ENCODE measurements at places on chromosomes 11 and 22. TPM values are rescaled to one million over a fixed set of nuclear protein-coding genes. Genes with fewer than 3 reads are reported as not detected.
A peak's percentile ranks its signal among the peaks of the same experiment; 100 is the strongest.

ARHGAP1 gene
- 69.5 TPM for total RNA-seq

- H3K27ac ChIP-seq, result no peak overlapping the region
- H3K4me1 ChIP-seq, result no peaks in the 10 kb centered on the region
- H3K4me3 ChIP-seq, result no peak overlapping the region
- H3K36me3 ChIP-seq, result no peaks in the 10 kb centered on the region
- DNase-seq, result no peak
These were observed 50.3 kb downstream of the COMMD9 start for GRCh38 chr11:36238881-36239280.

DNA sequence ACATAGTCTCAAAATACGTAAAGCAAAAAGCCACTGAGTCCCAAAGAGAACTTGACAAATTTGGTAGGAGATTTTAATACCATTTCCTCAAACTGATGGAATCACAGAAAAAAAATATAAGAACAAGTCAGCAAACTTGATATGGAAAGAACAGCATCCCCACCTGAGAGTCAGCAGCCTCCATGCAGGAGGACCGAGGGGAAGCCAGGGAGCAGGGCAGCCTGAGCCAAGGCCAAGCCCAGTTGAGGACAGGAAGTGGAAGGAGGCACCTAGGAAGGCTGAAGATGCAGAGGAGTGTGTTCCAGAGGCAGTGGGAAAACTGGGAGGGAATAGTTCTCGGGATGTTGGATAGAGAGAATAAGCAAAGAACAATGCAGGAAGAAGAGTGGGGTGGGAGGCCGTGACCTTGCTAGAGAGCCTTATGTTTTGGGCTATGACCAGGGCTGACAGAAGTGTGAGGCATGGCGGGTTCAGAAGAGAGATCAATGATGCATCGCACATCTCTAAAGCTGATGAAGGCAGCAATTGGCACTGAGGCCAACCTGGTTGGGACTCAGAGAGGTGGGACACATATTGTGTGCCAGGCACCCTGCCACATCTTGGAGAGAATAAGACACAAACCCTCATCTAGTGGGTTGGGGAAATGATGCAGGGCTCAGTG, 15.4 kb downstream of the APOA4 start:
- DNase-seq, result no peak
- no peaks in the 10 kb centered on the region for H3K27me3 ChIP-seq
- no peak overlapping the region for H3K27ac ChIP-seq
- H3K4me3 ChIP-seq, result no peak overlapping the region
- peaks cover 4% of the 10 kb centered on the region for H3K36me3 ChIP-seq

DNA sequence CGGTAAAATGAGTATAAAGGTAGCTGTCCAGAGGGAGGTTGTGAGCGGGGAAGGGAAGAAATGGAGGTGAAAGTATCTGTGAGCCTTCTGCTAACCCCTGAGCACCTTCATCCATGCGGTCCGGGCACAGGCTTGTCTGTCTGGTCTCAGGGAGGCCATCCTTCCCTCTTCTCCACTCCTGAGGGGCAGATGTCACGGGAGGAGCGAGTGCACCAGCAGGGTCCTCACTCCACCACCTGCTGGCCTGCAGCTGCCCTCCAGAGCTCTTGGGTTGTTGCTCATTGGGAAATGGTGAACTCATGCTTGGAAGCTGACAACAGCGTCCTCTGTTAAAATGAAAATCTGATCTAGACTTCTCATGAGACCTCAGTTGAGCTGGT, 33.8 kb upstream of the WNT11 start:
- H3K27ac ChIP-seq, result no peak overlapping the region
- H3K4me3 ChIP-seq, result no peak overlapping the region

GRCh38 chr11:102144357-102145355, 34.4 kb downstream of the YAP1 start:
- H3K4me3 ChIP-seq, result no peak overlapping the region
- peaks cover 3% of the 10 kb centered on the region for H3K27me3 ChIP-seq
- no peak for DNase-seq
- H3K4me1 ChIP-seq, result peaks cover 5% of the 10 kb centered on the region
- no peak overlapping the region for H3K27ac ChIP-seq
- H3K36me3 ChIP-seq, result peaks cover 5% of the 10 kb centered on the region

C22orf42 gene
- not detected for total RNA-seq

DNA sequence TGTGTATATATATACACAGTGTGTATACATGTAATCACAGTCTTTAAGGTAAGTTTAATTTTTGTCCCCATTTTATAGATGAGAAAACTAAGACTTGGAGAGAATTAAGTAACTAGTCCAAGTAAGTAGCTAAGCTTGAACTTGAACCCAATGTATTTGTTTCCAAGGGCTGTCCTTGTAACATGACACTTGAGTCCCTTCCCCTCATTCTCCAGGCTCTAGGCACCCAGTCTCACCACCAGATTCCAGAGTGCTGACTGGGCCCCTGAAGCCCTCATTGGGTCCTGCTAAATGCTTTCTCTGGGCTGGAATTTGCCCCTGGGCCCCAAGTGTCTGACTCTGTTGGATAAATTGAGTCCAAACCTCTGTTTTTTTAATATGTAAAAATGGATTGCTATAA, 45.5 kb downstream of the ADM start:
- no peaks in the 10 kb centered on the region for H3K36me3 ChIP-seq
- peaks cover 33% of the 10 kb centered on the region for H3K4me1 ChIP-seq
- peak overlapping the region; percentile 99 for H3K27ac ChIP-seq
- no peak overlapping the region for H3K4me3 ChIP-seq

OSM gene
- total RNA-seq, result not detected

GRCh38 chr11:13205486-13205885, 72.1 kb upstream of the BMAL1 start:
- H3K4me3 ChIP-seq, result no peak overlapping the region
- no peaks in the 10 kb centered on the region for H3K27me3 ChIP-seq
- H3K36me3 ChIP-seq, result no peaks in the 10 kb centered on the region
- peak overlapping the region; percentile 10 for H3K27ac ChIP-seq
- peaks cover 30% of the 10 kb centered on the region for H3K4me1 ChIP-seq
- no peak for DNase-seq

CCDC73 gene
- total RNA-seq, result not detected

YIF1A gene
- total RNA-seq, result 48.0 TPM

- peaks cover 6% of the 10 kb centered on the region for H3K36me3 ChIP-seq
- no peak for DNase-seq
- H3K27me3 ChIP-seq, result no peaks in the 10 kb centered on the region
- no peak overlapping the region for H3K4me3 ChIP-seq
- H3K27ac ChIP-seq, result no peak overlapping the region
These were observed 12.9 kb upstream of the RHOD start for GRCh38 chr11:67043572-67044349.

RBMXL2 gene
- not detected for total RNA-seq

BTBD18 gene
- not detected for total RNA-seq

UPK3A gene
- not detected for total RNA-seq

PKDREJ gene
- not detected for total RNA-seq

GRCh38 chr11:124922831-124923230, 3.8 kb downstream of the HEPN1 start:
- H3K36me3 ChIP-seq, result no peaks in the 10 kb centered on the region
- no peak overlapping the region for H3K27ac ChIP-seq
- H3K27me3 ChIP-seq, result peaks cover 14% of the 10 kb centered on the region
- H3K4me1 ChIP-seq, result peaks cover 10% of the 10 kb centered on the region
- no peak for DNase-seq

- no peak for DNase-seq
- H3K4me3 ChIP-seq, result no peak overlapping the region
- H3K27me3 ChIP-seq, result peaks cover 7% of the 10 kb centered on the region
These were observed 25.8 kb downstream of the NF2 start for GRCh38 chr22:29628996-29629902.

GRCh38 chr22:42617155-42617983, 2.7 kb upstream of the POLDIP3 start:
- H3K36me3 ChIP-seq, result peaks cover 6% of the 10 kb centered on the region
- peaks cover 21% of the 10 kb centered on the region for H3K4me1 ChIP-seq
- peaks cover 27% of the 10 kb centered on the region for H3K27me3 ChIP-seq
- H3K27ac ChIP-seq, result no peak overlapping the region
- no peak overlapping the region for H3K4me3 ChIP-seq

DDIAS gene
- 11.2 TPM for total RNA-seq

RANGAP1 gene
- total RNA-seq, result 71.5 TPM

- no peak overlapping the region for H3K4me3 ChIP-seq
- H3K27ac ChIP-seq, result peak overlapping the region; percentile 13
- H3K27me3 ChIP-seq, result peaks cover 5% of the 10 kb centered on the region
- H3K36me3 ChIP-seq, result peaks cover 8% of the 10 kb centered on the region
- peaks cover 34% of the 10 kb centered on the region for H3K4me1 ChIP-seq
These were observed 56.2 kb upstream of the CRYBB3 start for GRCh38 chr22:25143156-25144076.

GRCh38 chr22:25750569-25751173, 8.7 kb downstream of the MYO18B start:
- no peaks in the 10 kb centered on the region for H3K36me3 ChIP-seq
- H3K4me3 ChIP-seq, result no peak overlapping the region
- DNase-seq, result no peak
- no peak overlapping the region for H3K27ac ChIP-seq
- H3K4me1 ChIP-seq, result no peaks in the 10 kb centered on the region

DNA sequence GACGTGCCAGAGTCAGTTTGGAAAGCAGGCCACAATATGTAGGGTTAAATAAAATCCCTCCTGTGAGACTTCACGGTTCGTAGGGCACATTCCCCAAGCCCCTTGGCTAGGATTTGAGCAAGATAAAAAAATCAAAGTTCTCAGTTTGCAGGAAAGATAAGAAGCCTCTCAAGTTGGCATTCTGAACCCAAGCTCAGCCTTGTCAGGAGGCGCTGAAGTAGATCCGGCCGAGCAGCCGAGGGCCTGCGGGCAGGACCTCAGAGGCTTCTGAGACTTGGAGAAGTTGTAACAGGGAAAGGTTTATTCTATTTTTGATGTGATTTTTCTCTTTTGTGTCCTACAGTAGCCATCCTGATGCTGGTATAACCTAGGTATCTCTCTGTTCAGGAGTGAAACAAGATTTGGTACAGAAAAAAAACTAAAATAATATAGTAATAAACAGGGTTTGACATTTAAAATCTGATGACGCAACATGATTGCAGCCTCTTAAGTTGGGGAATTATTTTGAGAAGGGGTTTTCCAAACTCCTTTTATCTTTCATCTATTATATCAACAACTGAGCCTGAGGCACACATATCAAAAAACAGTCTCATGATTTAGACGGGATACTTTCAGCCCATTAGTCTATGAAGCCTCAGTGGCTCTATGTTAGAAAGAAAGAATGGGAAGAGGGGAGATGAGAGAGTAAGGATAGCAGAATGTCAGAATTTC, 10.1 kb downstream of the PATE2 start:
- no peaks in the 10 kb centered on the region for H3K4me1 ChIP-seq
- peaks cover 3% of the 10 kb centered on the region for H3K27me3 ChIP-seq
- H3K4me3 ChIP-seq, result no peak overlapping the region
- no peak for DNase-seq
- H3K27ac ChIP-seq, result no peak overlapping the region
- no peaks in the 10 kb centered on the region for H3K36me3 ChIP-seq

GRCh38 chr22:48444320-48445112, 1383.2 kb downstream of the BRD1 start:
- H3K36me3 ChIP-seq, result no peaks in the 10 kb centered on the region
- no peak overlapping the region for H3K4me3 ChIP-seq
- H3K27ac ChIP-seq, result no peak overlapping the region
- no peaks in the 10 kb centered on the region for H3K4me1 ChIP-seq
- peaks cover 2% of the 10 kb centered on the region for H3K27me3 ChIP-seq

DNA sequence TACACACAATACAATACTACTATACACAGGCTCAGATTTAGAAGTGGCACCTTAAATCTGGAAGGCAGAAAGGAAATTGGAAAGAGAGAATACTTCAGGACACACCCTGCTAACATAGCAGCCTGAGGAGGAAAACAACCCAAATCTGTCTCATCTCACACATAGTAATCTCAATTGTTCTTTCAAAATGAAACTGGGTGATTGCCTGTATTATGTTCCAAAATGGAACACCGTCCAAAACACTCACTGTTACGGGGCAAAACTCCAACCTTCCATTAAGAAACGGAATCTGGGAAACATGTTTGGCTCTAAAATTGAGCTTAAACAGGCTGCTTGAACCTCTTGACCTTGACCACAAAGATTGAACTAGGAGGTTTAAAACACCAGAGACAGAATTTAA, 572.6 kb downstream of the OPCML start:
- H3K27ac ChIP-seq, result no peak overlapping the region
- no peaks in the 10 kb centered on the region for H3K27me3 ChIP-seq
- no peak for DNase-seq
- H3K4me3 ChIP-seq, result no peak overlapping the region

FOLR2 gene
- total RNA-seq, result not detected

DNA sequence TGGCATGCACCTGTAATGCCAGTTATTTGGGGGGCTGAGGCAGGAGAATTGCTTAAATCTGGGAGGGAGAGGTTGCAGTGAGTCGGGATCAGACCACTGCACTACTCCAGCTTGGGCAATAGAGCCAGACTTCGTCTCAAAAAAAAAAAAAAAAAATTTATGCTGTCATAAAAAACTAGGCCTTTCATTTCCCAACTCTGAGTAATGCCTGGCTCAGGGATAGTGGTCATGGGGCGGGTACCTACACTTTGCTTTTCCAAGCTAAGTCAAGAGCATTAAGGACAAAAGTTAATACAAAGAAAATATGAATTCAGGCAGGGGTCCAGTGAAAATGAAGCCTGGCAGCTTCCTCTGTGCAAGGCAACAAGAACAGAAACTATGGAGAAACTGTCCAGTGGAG, 16.3 kb downstream of the CPSF7 start:
- H3K27ac ChIP-seq, result no peak overlapping the region
- H3K4me3 ChIP-seq, result no peak overlapping the region
- H3K36me3 ChIP-seq, result peaks cover 45% of the 10 kb centered on the region
- no peaks in the 10 kb centered on the region for H3K27me3 ChIP-seq

- no peaks in the 10 kb centered on the region for H3K4me1 ChIP-seq
- no peak for DNase-seq
- no peak overlapping the region for H3K4me3 ChIP-seq
- no peaks in the 10 kb centered on the region for H3K27me3 ChIP-seq
These were observed 2190.5 kb upstream of the RAG2 start for GRCh38 chr11:38788561-38788960.

PLEKHB1 gene
- 16.9 TPM for total RNA-seq

HDHD5 gene
- 60.5 TPM for total RNA-seq

GRCh38 chr22:44033694-44034093, 9.6 kb downstream of the PARVB start:
- peaks cover 10% of the 10 kb centered on the region for H3K36me3 ChIP-seq
- DNase-seq, result no peak
- peaks cover 2% of the 10 kb centered on the region for H3K27me3 ChIP-seq

DNA sequence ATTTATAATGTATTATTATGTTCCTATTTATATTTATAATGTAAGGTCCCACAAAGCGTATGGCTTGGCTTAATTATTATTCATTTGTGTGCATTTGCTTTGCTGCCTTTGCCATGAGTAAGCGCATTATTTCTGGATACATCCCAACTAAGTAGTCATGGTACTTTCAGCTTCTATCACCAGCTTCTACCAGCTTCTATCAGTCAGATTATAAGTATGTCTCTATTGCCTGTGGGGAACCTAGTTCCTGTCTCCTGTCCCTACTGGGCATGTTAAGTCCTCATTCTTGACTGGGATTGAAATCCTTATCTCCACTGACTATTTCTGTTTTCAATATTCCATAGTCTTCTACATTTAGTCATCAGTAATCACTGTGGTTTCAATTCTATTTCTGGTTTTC, 33.5 kb upstream of the OR10W1 start:
- no peak overlapping the region for H3K27ac ChIP-seq
- no peak for DNase-seq
- H3K36me3 ChIP-seq, result no peaks in the 10 kb centered on the region
- H3K27me3 ChIP-seq, result no peaks in the 10 kb centered on the region
- no peaks in the 10 kb centered on the region for H3K4me1 ChIP-seq

- H3K4me1 ChIP-seq, result peaks cover 93% of the 10 kb centered on the region
- peak overlapping the region; percentile 8 for H3K4me3 ChIP-seq
- peak overlapping the region; percentile 70 for H3K27ac ChIP-seq
- peaks cover 15% of the 10 kb centered on the region for H3K27me3 ChIP-seq
These were observed 8.2 kb downstream of the ARRB1 start for GRCh38 chr11:75342966-75343870.

GRCh38 chr22:36454916-36455570, 26.4 kb downstream of the TXN2 start:
- H3K4me1 ChIP-seq, result peaks cover 22% of the 10 kb centered on the region
- peaks cover 8% of the 10 kb centered on the region for H3K27me3 ChIP-seq
